ENCODE measurements at places on chromosomes 5 and 9.

DNA sequence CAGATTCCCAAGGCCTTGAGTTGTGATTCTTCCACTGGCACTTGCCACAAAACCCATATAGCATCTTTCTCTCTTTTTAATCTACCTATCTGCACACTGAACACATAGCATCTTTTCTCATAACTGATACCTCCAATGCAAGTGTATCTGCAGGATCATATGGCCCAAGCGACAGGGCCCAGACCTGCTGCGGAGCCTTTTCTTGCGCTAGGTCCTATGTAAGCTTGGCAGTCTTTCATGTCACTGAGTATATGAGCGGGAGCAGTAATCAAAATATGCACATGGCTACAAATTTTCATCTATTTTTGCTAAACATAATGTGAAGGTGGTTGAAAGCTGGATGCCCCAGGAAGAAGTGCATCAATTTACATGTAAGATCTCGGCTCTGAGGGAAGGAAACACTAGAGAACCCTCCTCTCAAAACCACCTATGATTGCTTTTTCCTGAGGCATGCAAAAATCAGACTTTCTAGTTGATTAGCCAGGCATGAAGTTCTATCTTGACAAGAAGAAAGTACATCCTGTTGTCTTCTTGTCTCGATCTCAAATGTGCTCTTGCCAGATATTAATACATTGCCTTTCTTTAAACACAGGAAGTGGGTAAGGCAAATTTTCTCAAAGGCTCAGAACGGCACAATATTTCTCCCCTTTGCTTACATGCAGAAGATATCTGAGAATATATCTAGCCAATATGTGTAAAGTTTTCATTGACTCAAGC lies 26.9 kb upstream of the CEMIP2 start:
- no peak for DNase-seq

- DNase-seq, result no peak
These were observed 41.8 kb upstream of the ROPN1L start for GRCh38 chr5:10399839-10400238.

GRCh38 chr9:6758248-6758497 lies 400 bp downstream of the KDM4C start:
- no peak for DNase-seq

DNA sequence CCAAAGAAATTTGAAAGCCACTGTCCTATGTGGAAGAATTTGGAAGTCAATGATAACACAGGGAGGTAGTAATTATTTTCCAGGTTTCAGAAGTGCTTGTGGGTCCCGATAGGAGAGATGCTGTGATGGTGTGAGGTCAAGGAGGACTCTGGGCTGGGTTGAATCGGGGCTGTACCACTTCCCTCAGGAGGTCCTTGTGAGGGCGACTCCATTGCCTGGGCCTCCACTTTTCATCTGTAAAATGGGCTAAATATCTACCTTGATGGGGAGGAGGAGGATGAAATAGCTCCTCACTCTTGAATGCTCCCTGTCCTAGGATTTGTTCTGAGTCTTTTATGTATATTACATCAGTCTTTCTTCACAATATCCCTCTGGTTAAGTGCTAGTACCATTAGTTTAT lies 59.0 kb downstream of the ROPN1L start:
- no peak for DNase-seq

DNA sequence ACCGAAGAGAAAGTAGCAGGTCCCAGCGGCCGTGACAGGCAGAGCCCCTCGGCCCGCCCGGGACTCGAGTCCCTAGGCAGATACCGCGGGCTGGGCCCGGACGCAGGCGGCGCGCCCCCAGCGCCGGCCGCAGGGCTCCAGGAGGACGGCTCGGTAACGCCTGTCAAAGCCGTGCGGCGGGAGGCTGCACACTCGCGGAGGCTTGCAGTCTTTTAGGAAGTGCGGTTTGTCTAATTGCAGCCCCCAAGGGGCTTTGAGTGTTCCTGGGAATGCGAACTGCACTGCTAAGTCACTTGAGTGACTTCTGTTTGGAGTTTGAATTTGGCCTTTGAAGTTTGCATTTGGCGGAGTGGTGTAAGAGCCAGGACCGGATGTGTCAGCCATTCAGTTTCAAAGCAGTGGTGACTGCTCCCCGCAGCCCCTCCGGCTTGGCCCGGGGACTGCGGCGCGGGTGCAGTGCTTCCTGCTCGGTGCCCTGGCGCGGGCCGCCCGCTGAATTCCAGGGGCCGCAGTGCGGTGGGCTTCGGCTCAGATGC lies 1.3 kb downstream of the MAP3K1 start:
- DNase-seq, result peak; percentile 72

- DNase-seq, result no peak
These were observed 63.8 kb downstream of the SNCAIP start for GRCh38 chr5:122375801-122376200.

DNA sequence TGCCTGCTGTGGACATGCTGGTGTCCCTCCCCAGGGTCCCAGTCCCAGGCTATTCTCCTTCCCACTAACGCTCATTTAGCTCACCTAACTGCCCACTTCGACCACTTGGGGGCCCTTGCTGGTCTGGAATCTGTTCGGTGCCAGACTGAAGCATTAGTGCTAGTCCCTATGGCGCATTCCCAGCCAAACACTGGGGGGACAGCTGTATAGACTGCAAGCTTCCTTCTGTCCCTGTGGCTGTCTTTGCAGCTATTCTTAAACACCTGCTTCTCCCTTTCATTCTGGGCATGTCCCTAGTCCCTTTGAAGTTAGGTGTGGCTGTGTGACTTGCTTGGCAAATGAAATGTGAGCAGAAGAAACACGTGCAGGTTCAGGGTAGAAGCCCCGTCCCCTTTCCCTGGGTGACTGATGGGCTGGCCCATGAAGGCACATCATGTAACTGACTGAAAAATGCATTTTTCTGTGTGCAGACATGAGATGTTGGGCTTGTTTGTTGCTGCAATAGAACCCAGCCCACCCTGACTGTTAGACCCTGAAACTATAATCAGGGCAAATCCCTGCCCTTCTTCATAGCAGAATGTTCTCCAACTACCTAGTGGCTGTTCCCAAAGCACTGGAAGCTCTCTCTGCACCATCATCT lies 134.4 kb downstream of the BARX1 start:
- DNase-seq, result no peak

GRCh38 chr9:110479481-110479880 lies 100.1 kb downstream of the SVEP1 start:
- no peak for DNase-seq

DNA sequence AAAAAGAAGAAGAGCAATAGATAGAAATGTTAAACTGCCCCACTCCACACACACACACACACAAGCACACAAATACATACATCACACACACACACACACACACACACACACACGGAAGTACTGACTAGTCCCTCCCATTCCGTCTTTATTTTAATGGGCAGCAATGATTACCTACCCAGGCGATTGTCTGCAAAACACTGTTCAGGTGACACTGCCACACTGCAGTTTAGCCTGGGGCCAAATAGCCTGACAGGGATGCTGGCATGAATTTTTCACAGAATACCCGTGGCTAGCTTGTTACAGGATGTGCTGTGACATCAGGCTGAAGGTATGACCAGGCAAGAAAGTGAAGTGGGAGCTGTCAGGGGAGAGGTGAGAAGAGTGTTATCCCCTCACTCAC lies 86.9 kb downstream of the FRMD3 start:
- no peak for DNase-seq

- no peak for DNase-seq
These were observed 202.6 kb downstream of the DCP2 start for GRCh38 chr5:113179156-113179555.

DNA sequence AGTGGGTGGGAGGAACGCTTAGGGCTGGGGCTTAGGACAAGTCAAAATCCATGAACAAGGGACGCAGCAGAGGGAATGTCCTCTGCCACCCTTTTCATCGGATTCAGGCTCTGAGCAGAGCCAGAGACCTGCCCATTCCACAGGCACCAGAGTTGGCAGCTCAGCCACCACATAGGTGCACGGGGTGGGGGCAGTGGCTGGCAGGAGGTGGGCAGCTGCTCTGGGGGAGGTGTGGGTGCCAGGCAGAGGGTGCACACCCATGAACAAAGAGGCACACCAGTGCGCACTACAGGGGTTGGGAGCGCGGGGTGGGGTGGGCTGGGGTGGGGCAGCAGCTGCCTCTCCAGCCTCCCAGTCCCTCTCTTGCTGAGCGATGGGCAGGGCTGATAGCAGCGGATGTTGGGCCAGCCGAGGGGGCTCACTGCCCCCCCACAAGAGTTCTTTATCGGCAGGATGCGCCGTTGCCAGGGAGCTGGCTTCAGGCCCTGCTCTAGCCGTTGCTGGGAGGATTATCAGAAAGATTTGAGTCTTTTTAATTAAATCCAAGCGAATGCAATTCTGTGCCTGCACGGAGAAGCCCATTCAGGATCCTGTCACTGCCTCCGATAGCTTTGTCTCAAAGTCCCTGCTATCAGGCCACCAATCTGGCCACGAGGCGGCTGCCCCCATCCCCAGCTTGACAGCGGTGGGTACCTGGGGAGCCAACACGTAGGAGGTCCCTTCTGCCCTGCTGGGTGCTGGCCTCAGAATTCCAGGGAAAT lies 64.3 kb upstream of the LMX1B start:
- no peak for DNase-seq

GRCh38 chr9:27154908-27155307 lies 45.9 kb downstream of the TEK start:
- DNase-seq, result no peak

GRCh38 chr5:131932235-131932634 lies 13.2 kb downstream of the MEIKIN start:
- no peak for DNase-seq

- DNase-seq, result no peak
These were observed 24.9 kb downstream of the AHRR start for GRCh38 chr5:346229-346935.

GRCh38 chr9:80094176-80094771 lies 522.5 kb downstream of the TLE4 start:
- no peak for DNase-seq

GRCh38 chr5:59648949-59649921 lies 244.3 kb downstream of the PDE4D start:
- no peak for DNase-seq

GRCh38 chr5:42636946-42637345 lies 119.7 kb upstream of the CCDC152 start:
- DNase-seq, result no peak

GRCh38 chr5:15796557-15796956 lies 296.6 kb downstream of the FBXL7 start:
- no peak for DNase-seq

- DNase-seq, result no peak
These were observed 326.3 kb downstream of the OSTF1 start for GRCh38 chr9:75414371-75415160.

DNA sequence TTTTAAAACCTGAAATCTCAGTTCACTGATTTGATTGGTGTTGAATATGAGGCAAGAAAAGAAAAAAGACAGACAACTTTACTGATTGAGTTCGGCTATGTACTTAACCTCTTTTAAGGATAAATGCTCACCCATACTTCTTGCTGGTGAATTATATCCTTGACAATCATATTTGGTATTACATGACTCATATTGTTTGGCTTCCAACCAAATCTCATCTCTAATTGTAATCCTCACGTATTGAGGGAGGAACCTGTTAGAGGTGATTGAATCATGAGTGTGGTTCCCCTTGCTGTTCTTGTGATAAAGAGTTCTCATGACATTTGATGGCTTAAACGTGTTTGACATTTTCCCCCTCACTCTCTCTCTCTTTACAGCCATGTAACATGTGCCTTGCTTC lies 255.6 kb upstream of the IZUMO3 start:
- no peak for DNase-seq

DNA sequence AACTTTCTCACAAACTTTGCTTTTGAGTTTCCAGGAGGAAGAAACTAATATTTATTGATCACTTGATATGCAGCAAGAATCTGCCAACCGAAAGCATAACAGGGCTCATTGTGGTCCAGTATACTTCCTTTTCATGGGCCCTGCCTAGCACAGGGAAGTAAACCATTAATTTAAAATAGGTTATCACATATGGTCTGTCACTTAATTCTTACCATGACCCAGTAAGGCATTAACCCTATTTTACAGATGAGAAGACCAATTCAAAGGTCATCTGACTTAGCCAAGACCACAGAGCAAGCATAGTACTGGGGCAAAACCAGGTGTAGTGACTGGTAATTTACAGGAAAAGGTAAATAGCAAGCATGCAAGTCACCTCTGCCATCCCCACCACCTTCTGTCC lies 336.9 kb upstream of the DMAC1 start:
- no peak for DNase-seq

DNA sequence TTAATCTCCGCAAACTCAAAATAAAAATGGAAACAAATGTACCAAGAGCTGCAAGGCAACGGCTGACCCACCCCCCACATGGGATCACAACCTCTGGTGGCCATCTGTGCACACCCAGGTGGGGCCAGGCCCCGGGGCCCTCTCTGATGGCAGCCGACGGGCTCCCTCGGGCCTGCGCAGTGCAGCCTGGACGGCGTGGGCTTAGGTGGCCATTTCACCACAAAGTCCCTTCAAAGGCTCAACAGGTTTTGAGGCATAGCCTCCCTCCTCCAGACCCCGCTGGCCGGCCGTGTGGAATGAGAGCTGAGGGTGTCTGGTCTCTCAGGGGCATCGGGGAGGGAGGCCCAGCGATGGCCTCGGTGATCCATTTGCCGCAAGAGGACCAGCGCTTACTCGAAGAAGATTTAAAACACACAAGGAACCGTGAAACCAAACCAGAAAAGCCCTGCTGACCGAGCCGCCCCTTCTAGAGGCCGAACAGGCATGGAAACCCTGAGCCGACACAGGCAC lies 42.7 kb upstream of the CEP72 start:
- DNase-seq, result no peak

DNA sequence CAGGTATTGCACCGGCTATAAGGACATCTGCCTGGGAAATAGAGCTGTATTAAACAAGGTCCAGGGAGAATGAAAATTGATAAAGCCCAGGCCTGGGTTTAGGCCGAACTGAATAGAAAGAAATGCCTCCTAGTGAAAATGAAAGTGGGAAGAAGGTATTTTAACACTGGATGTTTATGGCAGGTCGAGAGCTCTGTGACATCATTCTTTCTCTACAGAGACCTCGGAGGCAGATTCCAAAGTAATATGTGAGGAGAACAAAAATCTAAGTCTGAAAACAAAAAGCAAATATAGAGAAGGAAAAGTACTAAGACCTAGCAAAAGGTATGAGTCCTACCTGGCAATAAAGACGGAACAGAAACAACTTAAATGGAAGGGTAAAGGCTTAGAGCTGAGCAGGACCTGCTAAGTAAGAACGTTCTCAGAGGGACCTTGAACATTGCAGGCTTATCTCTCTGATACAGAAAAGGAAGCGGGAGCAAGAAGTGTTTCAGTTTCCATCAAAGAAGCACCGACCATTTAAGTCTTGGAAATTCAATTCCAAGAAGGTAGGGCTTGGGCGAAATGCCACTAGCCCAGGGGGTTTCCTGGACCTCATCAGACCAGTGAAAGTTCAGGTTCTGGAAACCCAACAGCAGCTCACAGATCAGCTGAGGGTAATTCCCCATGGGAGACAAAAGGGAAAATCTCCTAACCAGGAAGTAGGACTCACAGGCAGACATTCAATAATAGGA lies 80.0 kb downstream of the SUSD1 start:
- DNase-seq, result no peak

DNA sequence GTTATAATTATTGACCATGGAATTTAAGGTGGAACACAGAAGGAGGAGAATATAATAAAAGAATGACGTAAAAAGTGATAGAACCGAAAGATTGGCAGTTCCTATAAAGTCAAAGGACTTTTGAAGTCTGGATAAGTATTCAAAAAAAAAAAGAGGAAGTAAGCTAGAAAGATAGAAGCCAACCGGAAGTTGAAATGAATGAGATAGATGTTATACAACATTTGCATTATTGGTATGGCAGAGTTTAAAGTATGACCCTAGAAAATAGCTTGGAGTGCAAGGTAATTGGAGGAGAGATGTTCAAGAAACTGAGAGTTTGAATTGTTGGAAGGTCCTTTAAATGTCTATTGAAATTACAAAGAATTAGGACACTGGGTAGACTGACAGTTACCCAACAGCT lies 293.6 kb downstream of the FER start:
- DNase-seq, result no peak

- no peak for DNase-seq
These were observed 61.6 kb downstream of the ICE1 start for GRCh38 chr5:5483880-5484598.
